ENCODE measurements at places on chromosomes 1 and 21.

DNA sequence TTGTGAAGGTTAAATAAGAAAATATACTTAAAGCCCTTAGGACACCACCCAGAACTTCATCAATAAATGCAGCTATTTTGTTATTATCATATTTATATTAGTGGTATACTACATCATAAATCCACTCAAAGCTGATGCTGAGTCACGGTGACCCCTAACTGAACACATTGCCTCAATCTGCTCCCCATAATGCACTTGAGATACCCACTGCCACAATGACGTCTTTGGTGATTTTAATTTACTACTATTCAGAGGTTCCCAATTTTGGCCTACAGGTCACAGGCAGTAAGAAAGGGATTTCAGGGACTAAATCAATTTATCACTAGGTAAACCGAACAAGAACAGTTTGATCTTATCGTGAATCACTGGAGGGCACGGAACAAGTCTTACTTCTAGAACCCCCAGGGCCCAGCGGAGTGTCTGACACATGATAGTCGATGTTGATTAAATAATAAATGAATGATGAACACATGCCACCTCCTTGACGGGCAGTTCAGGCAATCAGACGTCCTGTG, 493 bp upstream of the CHD1L start:
- no peak for DNase-seq

- DNase-seq, result no peak
These were observed 1.7 kb downstream of the WNT9A start for GRCh38 chr1:227945891-227946623.

DNA sequence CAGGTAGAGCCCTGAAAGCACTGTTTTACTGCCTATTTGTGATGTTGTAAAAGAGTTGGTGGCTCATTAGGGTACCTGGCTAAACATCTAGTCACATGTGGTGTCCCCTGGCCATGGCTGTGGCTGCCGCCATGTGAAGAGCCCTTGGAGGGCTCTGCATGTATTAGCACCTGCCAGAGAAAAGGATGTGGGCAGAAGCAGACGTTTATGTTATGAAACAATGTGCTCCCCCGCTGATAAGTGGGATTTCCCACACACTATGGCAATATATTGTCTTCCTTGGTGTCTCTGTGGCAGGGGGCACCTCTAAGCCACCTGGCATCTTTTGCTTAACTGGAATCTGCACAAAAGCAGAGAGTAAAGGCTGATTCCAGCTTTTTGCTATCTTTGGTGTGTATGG, 9.6 kb downstream of the TENT5C start:
- no peak for DNase-seq

- DNase-seq, result no peak
These were observed 9.8 kb upstream of the IRF2BP2 start for GRCh38 chr1:234619794-234620247.
